Cerebellar cortex (tissue), 1 donor: ENCODE measurements at places on chromosomes 7 and 10.
A peak's percentile ranks its signal among the peaks of the same experiment; 100 is the strongest.

- DNase-seq = no peak
Measured at GRCh38 chr10:33196710-33197491, 137.6 kb downstream of the NRP1 start.

DNA sequence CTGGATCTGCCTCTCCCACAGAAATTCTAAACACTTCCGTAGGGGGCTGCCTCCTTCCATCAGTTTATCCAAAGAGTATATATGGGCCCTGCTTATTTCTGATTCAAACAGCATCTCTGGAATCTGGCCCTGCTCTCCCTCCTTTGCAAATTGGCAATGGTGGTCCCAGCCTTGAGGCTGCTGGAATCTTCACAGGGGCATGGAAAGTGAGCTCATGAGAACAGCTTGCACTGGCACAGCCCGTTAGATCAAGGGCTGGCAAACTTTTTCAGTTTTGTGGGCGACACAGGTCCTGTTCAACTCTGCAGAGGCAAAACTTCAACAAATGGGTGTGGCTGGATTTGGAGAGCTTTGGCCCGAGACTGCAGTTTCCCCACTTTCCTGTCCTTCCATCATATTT lies 526.9 kb downstream of the KCNMA1 start:
- no peak for DNase-seq

DNA sequence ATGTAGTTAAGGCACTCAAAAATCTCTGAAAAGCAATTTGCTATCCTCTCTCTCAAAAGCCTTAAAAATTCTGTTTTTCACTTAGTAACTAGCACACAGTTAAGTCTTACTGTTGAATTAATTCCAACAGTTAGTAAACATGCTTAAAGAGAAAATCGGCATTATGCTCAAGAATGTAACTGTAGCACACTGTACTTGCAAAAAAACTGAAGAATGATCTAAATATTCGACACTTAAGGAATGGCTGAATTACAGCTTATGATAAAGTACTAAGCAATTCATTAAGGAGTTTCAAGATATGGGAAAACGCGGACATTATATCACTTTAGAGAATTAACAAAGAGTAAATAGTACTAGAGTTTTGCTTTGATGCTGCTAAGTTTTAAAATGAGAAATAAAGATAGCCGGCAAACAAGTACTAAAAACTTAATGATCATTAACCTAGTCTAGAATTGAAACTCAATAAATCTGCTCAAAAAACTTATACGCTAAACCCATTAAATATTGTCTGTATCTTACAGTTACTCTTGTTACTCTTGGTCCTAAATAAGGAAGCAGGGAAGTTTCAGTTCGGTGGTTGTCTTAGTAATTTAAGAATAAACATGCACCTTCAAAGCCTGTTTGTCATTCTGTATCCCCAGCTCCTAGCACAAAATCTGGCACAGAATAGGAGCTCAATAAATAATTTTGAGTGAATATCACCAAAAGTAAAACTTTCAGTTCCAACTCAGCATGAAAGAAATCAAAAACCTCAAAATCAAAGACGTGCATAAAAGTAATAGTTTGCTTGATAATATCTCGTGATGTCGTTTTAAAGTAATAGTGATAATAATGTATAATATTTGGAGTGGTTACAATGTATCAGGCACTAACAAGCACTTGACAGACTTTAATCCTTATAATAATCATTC lies 1.2 kb downstream of the TRDMT1 start:
- peak; percentile 18 for DNase-seq

DNA sequence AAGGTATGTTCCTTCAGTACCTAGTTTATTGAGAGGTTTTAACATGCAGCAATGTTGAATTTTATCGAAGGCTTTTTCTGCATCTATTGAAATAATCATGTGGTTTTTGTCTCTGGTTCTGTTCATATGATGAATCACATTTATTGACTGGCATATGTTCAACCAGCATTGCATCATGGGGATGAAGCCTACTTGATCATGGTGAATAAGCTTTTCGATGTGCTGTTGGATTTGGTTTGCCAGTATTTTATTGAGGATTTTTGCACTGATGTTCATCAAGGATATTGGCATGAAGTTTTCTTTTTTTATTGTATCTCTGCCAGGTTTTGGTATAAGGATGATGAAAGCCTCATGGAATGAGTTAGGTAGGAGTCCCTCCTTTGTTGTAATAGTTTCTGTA lies 204.0 kb upstream of the GNAI1 start:
- no peak for DNase-seq

DNA sequence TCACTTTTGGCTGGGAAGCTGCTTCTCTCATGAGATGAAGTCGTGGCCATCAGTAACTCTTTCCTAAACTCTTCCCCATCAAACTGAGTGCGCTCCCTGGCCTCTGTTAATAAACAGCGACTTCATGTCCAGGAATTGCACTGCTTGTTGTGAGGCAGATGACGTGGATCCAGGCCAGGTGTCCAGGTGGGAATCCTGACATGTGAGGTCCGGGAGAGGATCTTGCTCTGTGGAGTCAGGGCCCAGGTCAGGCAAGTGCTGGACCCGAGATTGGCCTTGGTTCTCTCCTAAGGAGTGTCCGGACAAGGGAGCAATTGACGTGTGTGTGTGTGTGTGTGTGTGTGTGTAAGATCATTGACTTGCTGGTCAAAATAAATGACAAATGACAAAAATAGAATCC lies 362.7 kb downstream of the GLRX3 start:
- no peak for DNase-seq

- no peak for DNase-seq
Measured at GRCh38 chr7:126450269-126450671, 802.5 kb downstream of the GRM8 start.

DNA sequence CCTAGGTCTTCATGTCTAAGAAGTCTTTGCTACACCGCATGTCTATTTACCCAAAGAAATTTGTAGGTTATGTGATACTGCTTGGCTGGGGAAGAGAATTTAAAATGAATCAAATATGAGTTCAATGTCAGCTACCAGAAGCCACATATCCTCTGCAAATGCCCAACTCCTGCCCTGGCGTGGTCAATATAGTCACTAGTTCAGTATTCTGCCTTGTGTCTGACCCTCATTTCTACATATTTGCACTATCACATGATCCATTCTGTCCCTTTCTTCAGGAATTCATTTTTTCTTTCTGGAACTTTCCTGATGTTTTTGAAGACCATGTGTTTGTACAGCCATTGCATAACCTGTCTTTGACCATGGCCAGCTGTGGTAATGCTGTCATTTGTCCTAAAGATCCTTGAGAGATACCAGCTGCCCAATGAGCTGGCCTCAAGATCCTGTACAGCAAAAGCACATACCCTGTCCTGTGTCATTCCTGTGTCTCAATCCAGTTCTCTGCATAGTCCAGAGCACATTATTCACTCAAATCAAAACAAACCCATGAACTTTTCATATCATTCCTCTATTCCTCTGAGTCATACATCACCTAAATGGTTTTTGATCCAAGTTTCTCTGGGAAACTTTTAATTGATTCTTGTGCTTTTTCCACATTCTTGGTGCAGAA lies 524.5 kb downstream of the PARD3 start:
- no peak for DNase-seq

- no peak for DNase-seq
Measured at GRCh38 chr7:122987463-122987862, 8.0 kb downstream of the TAS2R16 start.

DNA sequence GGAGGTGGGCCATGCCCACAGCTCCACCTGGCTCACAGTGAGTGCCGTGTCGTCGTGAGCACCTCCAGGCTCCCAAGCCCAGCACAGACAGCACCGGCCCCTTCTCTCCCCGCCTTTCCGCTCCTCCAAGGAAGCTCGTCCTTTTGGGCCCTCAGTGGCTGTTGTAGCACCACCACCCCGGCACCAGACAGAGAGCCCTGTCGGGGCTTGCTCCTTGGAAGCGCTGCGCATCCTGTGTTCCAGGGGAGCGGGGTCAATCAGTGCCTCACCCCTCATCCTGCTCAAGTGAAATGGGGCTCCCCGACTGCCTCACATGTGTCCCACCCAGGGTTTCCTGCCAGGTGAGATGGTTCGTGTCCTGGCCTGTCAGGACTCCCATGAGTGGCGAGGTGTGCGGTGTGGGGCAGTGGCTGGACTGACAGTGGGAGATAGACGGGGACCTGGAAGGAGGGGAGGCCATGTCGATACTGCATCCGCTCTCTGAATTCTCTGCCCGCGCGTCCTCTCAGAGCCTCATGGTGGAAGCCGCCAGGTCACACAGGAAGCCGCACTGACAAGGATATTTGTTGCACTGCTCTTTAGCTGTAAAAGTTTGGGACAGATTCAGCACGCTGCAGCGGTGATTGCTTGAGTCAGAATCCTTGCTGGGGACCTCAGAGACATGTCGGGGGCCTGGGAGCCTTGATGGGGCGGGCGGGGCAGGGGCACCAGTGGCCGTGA lies 107.1 kb downstream of the INPP5A start:
- DNase-seq = no peak

GRCh38 chr10:112851181-112851580 lies 98.9 kb upstream of the TCF7L2 start:
- DNase-seq = no peak

DNA sequence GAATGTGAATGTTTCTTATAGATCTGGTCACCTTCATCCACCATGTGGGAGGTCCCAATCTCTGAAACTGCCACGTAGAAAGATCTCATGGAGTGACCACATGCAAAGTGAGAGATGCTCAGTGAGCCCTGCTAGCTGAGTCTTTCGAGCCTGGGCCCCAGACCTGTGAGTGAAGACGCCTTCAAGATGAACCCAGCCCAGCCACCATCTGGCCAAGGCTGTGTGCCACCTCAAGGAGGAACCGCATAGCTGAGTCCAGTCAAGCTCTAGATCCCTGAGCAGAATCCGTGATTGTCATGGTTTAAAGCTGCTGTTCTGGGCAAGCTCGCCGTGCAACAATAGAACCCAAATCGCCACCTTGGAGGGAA lies 20.2 kb upstream of the PPIF start:
- no peak for DNase-seq

- DNase-seq = no peak
Measured at GRCh38 chr10:75105576-75106197, 5.8 kb upstream of the SAMD8 start.

- no peak for DNase-seq
Measured at GRCh38 chr10:104259456-104259855, 4.8 kb downstream of the GSTO1 start.

- no peak for DNase-seq
Measured at GRCh38 chr7:103380395-103381191, 33.1 kb downstream of the PSMC2 start.
